ENCODE measurements at places on chromosomes 11 and 22.

DNA sequence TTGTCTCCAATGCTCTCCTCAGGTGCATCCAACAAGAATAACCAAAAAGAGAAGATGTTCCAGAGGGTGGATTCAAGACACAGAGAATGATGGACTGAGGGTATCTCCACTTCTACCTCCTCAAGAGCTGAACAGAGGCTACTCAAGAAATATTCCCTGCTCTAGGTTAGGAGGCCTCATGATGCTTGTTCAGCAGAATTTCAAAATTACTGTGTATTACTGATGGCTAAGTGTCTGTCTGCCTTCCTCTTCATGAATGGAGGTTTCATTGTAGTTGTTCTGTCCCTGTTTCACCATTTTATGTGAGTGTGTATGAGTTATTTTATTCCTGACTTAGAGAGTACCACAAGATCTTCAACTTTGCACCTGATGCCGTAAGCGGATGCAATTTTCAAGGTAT is 76.8 kb downstream of the JRKL start:
- no peak for DNase-seq

GRCh38 chr11:2094354-2095197 is 44.6 kb downstream of the IGF2 start:
- no peak for DNase-seq

GRCh38 chr11:29217901-29218300 is 798.9 kb downstream of the KCNA4 start:
- DNase-seq: no peak

GRCh38 chr11:46534711-46535110 is 59.1 kb downstream of the AMBRA1 start:
- DNase-seq: no peak

DNA sequence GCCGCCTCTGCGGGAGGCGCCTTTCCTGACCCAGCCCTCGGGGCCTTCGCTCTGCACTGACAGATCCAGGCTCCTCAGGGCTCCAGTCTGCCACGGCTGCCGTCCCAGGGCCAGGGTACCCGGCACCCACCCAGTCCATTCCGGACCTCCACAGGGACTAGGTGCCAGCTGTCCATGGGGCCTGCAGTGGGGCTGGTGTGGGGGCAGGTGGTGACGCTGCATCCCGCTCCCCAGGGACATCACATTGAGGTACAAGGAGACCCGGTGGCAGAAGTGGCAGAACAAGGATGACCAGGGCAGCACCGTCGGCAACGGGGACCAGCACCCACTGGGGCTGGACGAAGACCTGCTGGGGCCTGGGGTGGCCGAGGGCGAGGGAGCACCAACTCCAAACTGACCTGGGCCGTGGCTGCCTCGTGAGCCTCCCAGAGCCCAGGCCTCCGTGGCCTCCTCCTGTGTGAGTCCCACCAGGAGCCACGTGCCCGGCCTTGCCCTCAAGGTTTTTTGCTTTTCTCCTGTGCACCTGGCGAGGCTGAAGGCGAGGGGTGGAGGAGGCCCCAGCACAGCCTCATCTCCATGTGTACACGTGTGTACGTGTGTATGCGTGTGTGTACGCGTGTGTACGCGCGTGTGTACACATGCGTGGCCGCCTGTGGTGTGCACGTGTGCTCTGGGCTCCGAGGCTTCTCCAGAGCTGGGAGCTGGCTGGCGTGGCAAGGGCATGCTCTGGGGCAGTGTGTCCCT is 16.7 kb downstream of the RNH1 start:
- DNase-seq: no peak

DNA sequence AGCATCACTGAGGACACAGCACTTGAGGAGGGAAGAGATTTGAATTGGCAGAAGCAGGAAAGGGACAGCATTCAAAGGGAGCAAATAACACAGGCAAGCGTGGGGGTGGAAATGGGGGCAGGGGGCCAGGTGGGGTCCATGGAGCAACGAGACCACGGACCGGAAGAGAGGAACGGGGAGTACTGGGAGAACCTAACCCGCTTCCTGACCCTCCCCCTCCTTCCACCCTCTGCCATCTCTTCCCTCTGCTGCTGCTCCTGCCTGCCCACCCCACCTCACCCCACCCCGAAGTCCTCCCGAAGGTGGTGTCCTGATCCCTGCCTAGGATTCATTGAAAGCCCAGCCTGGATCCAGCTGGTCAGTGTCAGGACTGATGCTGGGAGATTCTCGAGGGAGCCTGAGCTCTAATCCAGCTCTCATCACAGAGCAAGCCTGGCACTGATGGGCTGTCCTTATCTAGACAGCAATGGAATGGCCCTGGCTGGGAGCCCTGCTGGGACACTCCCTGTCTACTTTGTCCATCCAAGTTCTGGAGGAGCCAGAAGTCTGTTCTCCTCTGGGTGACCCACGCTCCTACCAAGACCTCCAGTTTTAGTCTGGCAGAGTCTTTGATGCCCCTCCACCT is 105.0 kb downstream of the TRIM29 start:
- DNase-seq: no peak

DNA sequence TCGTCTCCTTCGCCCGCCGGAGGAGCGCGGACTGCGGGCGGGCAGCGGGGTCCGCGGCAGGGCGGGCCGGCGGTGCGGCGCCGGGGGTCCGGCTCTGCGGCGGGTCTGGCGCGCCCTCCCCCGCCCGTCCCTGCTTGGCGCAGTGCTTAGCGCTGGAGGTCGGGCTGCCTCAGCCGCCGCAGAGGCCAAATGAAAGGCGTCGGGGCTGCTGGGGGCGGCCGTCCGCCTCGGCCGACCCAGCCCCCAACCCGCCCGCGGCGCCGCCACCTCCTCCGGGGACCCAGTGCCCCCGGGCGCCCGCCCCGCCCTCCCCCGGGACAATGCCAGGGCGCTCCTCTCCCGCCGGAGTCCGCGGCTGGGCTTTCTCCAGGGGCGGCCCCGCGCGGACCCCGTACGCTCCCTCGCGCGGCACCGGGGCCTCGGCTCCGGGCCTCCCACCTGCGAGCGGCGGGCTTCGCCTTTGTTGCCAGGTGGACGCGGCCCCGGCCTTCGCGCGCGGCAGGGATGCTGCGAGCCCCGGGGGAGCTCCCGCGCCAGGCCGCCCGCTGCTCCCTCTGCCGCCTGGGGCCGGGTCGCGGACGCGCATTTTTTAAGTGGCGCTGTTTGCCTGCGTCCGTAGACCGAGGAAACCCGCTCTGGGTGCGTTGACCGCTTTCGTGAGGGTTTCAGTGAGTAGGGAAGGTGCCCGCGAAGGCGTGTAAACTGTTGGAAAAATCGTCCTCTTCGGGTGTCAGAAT is 583 bp downstream of the APLP2 start:
- peak; percentile 46 for DNase-seq

- DNase-seq: no peak
These were observed 8.8 kb upstream of the DNAJB13 start for GRCh38 chr11:73942010-73942409.

DNA sequence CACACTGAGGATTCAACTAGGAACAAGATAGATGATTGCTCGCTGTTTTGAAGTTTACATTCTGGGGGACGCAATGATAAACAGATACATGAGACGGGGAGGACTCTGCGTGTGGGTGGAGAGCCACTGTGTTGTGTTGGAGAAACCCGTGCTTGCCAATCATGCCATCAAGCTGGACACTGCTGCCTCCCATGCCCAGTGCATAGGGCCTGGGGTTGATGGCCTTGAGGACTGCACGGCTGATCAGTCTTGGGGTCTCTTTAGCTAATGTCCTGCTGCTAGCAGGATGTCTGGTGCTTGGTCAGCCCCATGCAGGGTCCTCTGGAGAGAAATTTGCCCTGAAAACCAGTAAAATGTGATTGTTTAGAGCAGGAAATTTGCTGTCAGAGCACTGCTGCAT is 221.2 kb upstream of the B3GAT1 start:
- no peak for DNase-seq

DNA sequence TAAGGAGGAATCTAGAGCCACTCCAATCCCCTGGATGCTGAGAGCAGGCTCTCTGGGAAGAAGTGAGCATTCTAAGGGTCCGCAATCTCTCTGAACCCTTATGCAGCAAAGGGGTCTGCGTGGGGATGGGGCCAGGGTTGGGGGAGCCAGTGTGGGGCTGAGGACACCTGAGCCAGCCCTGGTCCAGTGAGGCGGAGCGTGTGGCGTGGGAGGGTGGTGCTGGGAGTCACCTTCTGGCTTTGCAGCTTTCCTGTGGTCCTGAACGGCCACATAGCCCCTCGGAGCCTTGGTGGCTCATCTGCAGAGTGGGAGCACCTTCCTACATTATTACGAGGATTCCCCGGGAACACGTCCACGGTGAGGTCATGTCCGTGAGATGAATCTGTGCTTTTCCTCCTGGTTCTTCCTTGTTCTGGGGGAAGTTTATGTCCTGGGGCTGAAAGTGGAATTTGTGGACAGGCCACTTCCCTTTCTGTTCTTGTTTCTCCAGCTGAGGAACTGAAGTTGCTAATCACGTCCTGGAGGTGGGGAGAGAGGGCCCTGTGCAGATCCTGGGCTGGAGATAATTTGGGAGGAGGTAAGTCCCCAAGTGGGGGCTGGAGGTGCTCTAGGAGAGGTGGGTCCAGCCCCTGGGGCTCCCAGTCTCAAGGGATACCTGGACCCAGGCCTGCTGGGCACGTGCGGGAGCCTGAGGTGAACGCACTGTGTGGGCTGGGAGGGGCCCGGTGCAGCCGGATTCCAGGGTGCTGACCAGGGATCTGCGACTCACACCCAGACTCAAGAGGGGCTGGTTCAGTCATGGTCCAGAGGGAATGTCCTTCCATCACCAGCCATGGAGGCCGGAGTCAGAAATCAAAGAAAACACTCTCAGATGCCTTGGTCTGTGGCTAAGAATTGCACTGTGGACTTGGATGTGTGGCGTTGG is 6.1 kb downstream of the MRGPRE start:
- no peak for DNase-seq

GRCh38 chr11:76267556-76267955 is 61.3 kb upstream of the WNT11 start:
- no peak for DNase-seq

- DNase-seq: no peak
These were observed 161.9 kb downstream of the INSC start for GRCh38 chr11:15276621-15277020.

DNA sequence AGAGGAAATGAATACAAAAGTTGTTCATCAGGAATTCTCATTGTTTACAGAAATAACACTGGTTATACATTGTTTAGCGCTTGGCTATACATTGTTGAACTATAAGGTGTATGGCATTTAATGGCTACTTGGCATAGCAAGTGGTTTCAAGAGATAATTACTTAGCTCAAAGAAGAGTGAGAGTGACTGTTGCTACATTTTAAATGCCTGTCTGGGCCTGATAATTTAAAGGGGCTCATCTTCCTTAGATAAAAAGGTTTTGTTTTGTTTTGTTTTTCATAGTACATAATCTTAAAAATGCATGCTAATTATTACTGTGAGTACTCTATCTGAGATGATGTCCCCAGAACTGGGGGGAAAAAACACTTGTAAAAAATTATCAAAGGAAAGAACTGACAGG is 1.5 kb upstream of the SMPD1 start:
- no peak for DNase-seq

GRCh38 chr11:9962722-9963121 is 298.8 kb downstream of the SWAP70 start:
- DNase-seq: no peak

DNA sequence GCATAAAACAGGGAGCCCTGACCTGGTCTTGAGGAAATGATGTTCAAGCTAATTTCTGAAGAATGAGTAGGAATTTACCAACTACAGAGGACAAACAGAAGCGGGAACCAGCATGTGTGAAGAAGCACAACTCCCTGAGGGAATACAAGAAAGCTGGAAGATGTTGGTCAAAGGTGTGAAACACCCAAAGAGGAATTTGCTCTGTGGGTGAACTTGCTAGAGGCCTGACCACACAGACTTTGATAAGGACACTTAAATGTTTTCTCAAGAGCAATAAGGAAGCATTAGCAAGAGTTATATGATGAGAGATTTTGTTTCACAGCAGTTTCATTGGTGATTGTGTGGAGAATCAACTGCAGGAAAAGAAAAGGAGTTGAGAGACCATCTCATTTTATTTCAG is 17.6 kb downstream of the SLC5A12 start:
- no peak for DNase-seq

- no peak for DNase-seq
These were observed 349.9 kb upstream of the ANO3 start for GRCh38 chr11:25981998-25982397.

DNA sequence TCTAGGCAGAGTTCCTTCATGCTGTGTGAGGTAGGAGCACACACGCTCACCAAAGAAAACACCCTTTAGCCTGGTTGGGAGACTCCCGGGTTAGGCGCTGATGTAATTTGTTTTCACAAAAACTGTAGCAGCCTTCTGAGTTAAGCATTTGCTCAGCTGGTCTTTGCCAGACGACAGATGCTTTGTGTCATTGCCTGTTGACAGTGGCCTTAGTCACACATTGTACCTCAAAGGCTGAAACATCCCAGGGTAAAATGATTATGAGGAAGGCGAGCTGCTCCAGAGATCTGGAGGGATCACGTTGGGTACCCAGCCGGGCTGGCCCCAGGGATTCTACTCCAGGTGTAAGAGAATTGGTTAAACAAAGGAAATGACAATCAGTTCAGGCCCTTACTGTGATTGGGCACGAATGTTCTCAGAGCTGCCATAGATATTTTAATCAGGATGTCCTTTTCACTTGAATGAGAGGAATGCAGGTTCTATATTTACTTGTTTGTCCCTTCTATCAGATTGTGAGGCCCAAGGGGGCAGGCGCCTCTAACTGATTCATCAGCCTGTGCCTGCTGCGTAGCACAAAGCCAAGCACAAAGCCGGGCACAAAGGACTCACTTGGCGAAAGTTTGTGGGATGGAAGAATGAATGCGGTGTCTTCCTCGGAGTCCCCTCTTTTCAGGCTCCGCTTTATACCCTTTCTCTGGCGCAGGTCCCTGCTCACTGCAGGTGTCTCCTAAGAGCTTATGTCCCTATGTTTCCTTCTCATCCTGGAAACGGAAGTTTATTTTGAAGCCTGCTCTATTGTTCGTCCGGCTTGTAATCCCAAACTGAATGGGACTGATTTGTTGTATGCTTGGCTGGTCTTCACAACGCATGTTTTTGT is 47.1 kb downstream of the ADM start:
- DNase-seq: no peak

GRCh38 chr11:58770627-58771457 is 39.1 kb upstream of the GLYAT start:
- no peak for DNase-seq

Data from activated CD8-positive, alpha-beta memory T cell treated with anti-CD3 and anti-CD28 coated beads, Interleukin-2, amount 50 U/mL, for 4 hours (primary cell).